ENCODE measurements at places on chromosomes 11 and 22.

- DNase-seq: no peak
These were observed 3.4 kb upstream of the MS4A15 start for GRCh38 chr11:60753309-60753708.

GRCh38 chr22:17575151-17575550 lies 11.9 kb downstream of the SLC25A18 start:
- DNase-seq: no peak

- no peak for DNase-seq
These were observed 4.3 kb downstream of the CYB561A3 start for GRCh38 chr11:61357233-61357893.

DNA sequence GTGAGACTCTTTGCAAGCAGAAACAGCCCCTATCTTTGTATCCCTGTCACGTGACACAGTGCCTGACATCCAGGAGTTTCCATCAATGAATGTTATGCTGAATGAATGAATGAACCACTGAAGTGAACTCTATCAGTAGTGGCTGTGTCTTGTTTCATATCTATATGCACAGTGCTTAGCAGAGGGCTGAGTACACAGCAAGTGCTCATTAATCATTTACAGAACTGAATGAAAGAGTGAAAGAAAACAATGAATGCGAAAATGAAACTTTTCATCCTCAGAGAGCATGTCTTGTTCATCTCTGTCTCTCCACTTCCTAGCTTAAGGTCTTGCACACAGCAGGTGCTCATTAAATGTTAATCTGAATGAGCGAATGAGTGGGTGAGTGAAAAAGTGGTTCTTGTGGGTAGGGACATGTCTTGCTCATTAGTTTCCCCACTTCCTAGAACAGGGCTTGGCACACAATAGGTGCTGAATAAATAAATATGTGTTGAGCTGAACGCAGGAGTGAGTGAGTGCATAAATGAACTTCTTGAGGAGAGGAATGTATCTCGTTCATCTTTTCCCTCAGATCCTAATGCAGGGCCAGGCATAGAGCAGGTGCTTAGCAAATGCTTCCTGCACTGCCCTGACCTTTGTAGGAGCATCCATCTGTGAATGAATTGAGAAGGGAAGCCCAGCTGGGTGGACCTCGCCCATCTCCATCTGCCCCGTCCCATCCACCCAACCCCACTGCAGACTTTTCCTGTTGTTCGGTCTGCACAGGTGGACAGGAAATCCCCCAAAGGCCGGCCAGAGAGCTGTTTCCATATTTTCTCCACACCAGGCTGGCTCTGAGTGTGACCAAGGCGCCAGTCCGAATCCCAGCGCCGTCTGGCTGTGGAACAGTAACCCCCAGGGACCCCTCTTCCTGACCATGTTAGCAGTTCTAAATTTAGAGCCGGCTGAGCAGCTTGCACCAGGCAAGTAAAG lies 113.4 kb upstream of the CRYBB3 start:
- no peak for DNase-seq

DNA sequence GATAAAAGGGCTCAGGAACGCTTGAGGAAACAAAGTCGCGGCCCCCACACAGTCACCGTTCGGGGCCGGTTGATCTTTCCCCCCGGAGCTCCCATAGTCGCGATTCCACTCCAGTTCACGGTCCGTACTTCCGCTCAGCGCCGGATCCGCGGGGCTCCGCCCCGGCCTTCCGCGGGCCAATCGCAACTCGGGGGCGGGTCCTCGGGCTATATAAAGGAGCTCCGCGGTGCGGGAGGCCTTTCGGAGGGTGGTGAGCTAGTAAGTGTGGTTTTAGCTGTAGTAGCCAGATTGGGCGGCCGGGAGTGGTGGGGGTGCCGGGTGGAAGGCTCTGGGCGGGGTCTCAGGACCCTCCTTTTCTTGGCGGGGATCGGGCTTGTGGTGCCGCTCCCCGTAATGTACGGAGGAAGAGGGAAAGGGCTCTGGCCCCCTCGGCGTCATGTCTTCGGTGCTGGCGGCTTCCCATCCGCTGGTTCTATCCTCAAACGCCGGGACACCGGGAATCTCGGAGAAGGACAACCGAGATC lies at the start of the genes C11orf98 and CSKMT:
TSS of gene C11orf98 (minus strand) at position 136 of the 524 bp plus-strand sequence. CDS start at position 95, 41 bp downstream.
TSS of gene CSKMT (plus strand) at position 238 of the 524 bp plus-strand sequence. CDS start 568 bp downstream, outside the sequence.
- peak; percentile 98 for DNase-seq

- DNase-seq: no peak
These were observed 24.8 kb downstream of the TMPRSS5 start for GRCh38 chr11:113681282-113681681.

GRCh38 chr11:86632499-86633269 lies 39.7 kb downstream of the ME3 start:
- no peak for DNase-seq

GRCh38 chr11:20037396-20038153 lies 122.7 kb downstream of the DBX1 start:
- no peak for DNase-seq

GRCh38 chr11:70825893-70826540 lies 426.4 kb downstream of the SHANK2 start:
- DNase-seq: no peak

DNA sequence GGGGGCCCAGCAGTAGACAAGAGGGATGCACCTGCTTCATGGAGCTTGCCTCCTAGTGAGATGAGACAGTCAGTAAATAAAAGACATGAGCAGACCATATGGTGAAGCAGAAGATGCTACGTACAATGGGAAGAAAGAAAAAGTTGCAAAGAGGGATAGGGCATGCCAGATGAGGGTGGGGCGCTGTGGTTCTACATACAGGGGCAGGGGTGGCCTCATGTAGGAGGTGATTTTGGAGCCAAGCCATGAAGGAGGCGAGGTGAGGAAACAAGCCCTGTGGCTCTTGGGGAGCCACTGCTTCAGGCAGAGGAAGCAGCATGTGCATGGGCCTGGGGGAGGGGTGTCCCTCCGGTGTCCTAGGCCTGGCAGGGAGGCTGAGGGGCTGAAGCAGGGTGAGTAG lies 15.2 kb downstream of the NAT10 start:
- no peak for DNase-seq

GRCh38 chr11:124724979-124725718 lies 14.6 kb upstream of the NRGN start:
- DNase-seq: no peak

GRCh38 chr11:12126344-12127019 lies 16.1 kb downstream of the MICAL2 start:
- DNase-seq: no peak

DNA sequence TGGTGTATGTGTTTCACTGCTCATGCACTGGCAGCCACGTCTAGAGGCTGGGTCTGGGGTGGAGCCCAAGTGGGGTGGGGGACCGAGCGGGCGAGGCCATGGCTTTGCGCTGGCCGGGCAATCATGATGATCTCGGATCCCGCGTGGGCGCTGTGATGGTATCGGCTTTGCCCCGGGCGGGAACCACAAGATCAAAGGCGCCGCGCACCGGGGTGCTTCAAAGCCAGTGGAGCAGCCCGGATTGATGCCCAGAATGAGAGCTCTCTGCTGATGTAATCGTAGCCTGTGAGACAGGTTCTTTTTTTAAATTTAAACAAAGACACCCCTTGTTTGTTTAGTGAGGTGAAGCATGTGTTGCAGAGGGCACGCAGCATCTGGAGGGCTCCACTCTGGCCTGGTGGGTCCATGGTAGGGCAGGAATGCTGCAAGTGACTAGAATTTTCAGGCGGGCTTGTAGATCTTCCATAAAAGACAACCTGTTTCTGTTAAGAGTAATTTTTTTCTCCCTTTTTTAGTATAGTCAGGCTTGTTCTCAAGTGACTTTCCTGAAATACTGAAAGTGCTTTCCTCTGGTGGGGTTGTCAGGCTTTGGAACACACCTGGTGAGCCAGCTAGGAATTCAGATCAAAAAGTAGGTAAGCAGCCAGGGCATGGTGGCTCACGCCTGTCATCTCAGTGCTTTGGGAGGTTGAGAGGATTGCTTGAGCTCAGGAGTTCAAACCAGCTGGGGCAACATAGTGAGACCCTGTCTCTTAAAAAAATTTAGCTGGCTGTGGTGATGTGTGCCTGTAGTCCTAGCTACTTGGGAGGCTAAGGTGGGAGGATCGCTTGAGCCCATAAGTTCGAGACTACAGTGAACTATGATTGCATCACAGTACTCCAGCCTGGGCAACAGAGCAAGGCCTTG lies 40.7 kb downstream of the ZNRF3 start:
- DNase-seq: no peak

- no peak for DNase-seq
These were observed 420.0 kb downstream of the CTTN start for GRCh38 chr11:70818351-70818750.

DNA sequence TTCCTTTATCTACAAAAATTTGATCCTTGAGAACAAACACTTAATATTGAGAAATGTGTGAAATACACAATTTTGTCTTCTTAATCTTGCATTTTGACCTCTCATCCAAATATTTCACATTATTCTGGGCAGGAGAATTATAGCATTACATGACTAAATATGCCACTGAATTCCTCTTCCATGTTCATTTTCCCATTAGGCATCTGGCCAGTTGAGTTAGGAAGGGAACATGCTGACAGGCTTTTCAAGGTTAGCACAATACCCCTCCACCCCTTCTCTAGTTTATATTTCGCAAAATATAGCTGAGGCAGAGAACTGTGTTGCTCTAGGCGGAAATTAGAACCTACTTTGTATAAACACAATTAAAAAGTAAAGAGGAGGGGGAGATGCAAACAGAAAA lies 271.7 kb upstream of the ZC3H12C start:
- DNase-seq: no peak

GRCh38 chr22:36873614-36874308 lies 13.0 kb downstream of the NCF4 start:
- DNase-seq: no peak

GRCh38 chr11:118528511-118528910 lies 1.2 kb downstream of the TTC36 start:
- no peak for DNase-seq

DNA sequence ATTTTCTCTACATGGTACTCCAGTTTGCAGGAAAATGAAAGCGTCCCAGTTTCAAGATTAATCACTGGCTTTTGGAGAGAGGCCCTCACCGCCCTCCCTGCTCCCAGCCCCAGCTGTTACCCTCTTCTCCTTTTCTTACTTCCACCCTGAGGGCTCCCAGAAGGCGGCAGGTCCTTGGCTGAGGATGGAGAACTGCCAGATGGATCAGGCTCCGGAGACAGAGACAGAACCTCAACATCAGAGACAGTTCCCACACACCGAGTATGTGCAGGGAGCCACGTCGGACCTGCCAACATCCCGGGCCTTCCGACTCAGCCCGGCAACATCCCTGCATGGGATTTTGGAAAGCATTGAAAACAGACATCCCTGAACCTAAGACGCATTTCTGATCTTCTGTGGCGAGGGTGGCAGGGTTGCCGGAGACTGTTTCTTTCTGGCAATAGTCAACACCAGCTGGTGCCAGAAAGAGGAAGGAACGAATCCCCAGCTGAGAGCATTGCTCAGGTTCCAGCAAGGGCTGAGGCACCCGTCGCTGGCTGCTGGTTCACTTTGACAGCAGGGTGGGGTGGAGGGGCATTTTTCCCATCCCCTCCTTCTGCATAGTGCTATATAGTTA lies 467.1 kb downstream of the MIAT start:
- no peak for DNase-seq

DNA sequence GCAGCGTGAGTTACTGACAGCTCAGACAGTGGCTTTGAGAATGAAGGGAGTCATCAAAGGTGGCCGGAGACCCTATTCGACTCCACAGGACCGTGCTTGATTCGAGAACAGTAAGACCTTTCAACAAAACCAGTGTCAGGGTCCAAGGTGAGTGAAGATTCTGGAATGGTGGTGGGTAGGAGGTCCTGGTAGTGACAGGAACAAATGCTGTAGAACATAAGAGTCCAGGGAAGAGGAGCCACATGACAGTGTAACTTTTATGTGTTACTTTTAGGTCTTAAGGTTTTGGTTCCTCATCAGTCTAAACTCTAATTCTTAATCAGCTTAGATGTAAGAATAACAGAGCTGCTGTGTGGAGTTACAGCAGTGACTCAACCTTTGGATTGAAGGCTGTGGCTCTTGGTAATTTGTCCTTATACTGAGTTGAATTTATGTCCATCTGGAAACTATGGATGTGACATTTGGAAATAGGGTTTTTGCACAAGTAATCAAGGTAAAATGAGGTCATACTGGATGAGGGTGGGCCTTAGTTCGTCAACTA lies 1.8 kb downstream of the TBC1D22A start:
- no peak for DNase-seq

- no peak for DNase-seq
These were observed at the start of gene OR9G4 for GRCh38 chr11:56748597-56748996. Gene OR9G4 (minus strand): TSS chr11:56748697. CDS start chr11:56743766, 4,931 bp downstream.

GRCh38 chr22:32587449-32587848 lies 112.8 kb downstream of the FBXO7 start:
- DNase-seq: no peak

DNA sequence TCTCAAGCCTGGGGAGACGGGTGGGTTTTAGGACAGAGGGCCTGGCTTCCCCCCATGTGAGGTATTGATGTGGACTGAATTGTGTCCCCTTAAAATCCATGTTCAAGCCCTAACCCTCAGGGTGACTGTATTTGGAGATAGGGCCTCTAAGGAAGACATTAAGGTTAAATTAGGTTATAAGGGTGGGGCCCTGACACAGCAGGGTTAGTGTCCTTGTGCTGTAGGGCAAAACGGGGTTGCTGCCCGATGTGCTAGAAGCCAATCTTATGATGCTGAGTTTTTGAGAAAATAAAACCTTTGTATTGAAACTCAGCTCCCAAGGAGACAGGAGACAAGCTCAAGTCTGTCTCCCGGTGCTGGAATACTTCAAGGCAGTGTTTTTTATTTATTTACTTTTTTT lies 71.1 kb upstream of the NUP50 start:
- no peak for DNase-seq

GRCh38 chr22:49659281-49659923 lies 168.3 kb downstream of the BRD1 start:
- no peak for DNase-seq

- no peak for DNase-seq
These were observed 539 bp upstream of the SLC36A4 start for GRCh38 chr11:93198215-93198845.

Measured in DND-41 (cell line).